Thyroid gland (tissue), 4 donors: ENCODE measurements at places on chromosomes 1 and 21. TPM values are rescaled to one million over a fixed set of nuclear protein-coding genes. Genes with fewer than 3 reads are reported as not detected.

The LCE6A gene
- not detected for total RNA-seq

The MAN1C1 gene
- 28.1 TPM for total RNA-seq

The ADGRL2 gene
- total RNA-seq, result 167 TPM

The S100A1 gene
- total RNA-seq, result 310 TPM

The BATF3 gene
- 1.2 TPM for total RNA-seq

The RGS7 gene
- not detected for total RNA-seq

The CAPN9 gene
- not detected for total RNA-seq

The FCRL2 gene
- total RNA-seq, result not detected

The LAMC2 gene
- 53.4 TPM for total RNA-seq

The LEPROT gene
- 79.3 TPM for total RNA-seq

The GRIK1 gene
- 0.29 TPM for total RNA-seq

The VCAM1 gene
- 4.8 TPM for total RNA-seq

The NEXN gene
- 11.2 TPM for total RNA-seq

GRCh38 chr1:81949421-81949820 lies 148.7 kb downstream of the ADGRL2 start:
- no peak for DNase-seq

DNA sequence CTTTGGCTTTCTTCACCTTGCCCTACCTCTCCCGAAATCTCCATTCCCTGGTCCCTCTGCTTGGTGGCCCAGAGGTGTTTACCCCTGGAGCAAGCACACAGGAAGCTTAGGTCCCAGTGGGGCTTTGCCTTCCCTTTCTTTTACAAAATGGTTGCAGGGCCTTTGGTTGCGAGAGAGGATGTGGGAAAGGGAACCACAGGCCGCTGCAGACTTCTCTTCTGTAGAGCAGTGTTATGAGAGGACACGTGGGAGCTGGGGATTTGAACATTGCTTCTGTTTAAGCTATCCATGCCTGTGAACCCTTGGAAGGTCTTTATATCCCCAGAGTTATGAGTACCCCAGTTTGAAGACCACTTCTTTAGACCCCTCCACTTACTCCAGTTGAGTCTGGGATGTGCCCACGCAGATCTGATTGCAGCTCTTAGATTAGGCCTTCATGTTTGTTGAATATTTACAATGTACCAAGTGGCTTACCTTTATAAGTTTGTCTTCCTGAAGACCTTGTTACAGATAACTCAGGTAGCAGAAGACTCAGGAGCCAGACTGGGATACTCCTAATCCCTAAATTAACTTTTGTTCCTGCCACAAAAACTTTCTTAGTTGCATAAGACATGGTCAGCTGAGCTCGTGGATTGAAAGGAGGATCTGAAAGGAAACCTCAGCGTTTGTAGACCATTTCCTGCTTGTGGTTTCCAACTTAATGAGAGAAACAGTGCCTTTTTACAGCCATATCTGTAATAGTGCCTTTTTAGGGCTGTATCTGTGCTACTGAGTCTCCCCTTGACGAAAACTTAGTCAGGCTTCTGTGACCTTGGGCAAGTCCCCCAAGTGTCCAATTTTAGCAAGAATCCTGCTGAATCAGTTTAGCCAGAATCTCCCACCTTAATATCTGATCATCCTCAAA lies 21.9 kb upstream of the IVNS1ABP start:
- DNase-seq, result peak; percentile 3

DNA sequence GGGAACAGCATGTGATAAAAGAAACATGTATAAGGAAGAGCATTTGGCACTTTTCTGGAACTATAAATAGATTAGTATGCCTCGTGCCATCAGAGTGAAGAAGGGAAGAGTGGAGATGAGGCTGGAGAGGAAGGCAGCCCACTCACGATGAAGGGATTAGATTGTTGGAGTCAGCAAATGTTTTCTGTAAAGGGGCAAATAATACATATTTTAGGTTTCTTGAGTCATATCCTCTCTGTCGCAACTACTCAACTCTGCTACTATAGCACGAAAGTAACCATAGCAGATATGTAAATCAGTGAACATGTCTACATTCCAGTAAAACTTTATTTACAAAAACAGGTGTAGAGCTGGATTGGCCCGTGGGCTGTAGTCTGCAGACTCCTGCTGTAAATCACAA lies 147.8 kb downstream of the TENT5C start:
- DNase-seq, result no peak

DNA sequence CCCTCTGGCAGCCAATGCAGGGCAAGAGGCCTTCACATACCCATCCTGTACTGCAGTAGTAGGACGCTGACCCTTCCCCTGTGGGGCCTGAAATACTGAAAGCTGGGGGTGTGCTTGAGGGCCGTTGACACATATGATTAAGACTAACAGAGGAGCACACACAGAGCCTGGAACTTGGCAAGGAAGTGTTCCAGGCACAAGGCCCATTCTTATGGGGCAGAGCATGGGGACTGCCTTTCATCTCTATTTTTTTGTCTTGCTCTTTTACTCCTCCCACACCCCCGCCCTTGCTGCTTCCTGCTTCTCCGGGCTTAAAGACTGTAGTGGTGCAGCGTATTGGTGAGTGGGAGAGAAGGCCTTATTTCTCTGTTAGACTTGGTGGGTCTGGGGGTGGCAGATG lies 137.4 kb downstream of the BACH1 start:
- DNase-seq, result no peak

DNA sequence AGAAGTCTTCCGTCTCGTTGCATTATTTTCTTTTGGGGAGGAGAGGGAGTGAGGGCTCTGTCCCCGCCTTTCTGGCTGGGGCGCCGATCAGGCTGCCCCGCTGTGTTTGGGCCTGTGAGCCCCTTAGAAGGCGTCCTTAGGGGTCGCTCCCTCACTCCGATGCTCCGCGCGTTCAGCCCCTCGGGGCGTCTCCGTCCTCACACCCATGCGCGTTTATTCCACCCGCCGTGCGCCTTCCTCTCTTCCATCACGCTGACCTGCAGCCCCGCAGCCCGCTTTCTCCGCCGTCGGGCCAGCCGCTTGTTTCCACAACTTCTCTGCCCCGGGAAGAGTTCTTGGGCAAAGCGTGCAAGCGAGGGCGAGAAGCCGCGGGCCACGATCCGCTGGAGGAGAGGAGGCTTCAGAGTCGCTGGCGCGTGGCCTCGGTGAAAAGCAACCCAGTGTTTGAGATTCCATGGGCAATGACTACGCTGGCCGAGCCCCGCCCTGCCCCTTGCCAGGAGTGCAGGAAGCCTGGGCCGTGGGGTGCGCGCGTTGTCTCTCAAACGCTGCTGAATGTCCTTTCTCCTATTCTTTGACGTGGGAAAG lies 27.7 kb downstream of the TRIM11 start:
- peak; percentile 86 for DNase-seq

DNA sequence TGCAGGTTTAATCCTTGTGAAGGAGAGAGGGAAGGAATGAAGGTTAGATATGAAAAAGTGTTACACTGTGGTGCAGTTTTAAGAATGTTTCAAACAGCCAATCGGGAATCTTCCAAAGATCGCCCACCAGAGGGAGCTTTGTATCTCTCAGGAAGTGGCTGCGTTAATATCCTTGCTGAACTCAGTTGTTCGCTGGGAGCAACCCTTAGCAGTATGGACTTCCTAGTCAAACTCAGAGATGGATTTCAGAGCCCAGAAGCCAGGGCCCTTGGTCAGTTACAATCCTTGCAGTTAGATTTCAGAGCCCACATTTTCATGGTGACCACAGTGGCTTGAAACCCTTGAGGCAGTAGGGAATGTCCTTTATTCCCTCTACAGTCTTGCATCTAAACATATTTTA lies 136.2 kb downstream of the NTNG1 start:
- peak; percentile 1 for DNase-seq

GRCh38 chr1:45375104-45376090 lies 35.2 kb upstream of the MUTYH start:
- DNase-seq, result no peak

- no peak for DNase-seq
These were observed 179.8 kb upstream of the GALNT2 start for GRCh38 chr1:229887043-229887822.

DNA sequence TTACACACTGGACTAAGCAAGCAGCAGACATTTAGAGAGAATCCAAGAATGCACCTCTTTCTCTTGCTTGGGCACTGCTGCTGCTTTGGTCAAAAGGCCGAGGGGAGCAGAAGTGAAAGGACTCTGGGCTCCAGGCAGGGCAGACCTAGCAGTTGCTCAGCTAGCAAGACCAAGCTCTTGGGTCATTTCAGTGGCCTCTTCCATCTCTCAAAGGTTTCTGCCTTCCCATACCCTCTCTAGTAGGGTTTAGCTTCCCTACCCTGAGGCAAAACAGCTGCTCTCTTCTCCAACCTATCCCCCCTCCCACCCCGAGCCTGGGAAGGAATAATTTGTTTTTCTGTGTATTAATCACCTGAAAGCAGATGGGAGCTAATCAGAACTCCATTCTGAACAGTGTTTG lies 25.8 kb downstream of the TFAP2E start:
- DNase-seq, result no peak

DNA sequence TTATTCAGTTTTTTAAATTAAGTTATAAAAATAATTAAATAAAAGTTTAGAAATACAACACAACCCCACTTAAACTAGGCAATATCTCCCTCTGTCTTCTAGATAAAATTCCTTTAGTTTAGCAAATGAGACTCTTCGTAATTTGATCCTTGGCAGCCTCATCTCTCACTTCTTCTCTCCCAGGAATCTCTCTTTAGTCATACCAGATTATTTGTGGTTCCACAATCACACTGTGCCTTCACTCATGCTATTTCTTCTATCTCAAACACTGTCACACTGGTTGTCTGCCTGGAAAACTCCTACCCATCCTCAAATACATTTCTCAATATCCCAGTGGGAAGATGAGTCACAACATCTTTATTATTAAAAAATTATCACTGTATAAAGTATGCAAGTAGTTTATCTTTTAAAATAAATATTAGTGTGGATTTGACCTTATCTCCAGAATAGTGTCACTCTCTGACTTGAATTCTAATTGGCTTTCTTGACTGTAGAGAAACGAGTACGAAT lies 195.5 kb downstream of the KCNH1 start:
- no peak for DNase-seq

- no peak for DNase-seq
These were observed 198.8 kb upstream of the SGIP1 start for GRCh38 chr1:66335125-66335524.
